ENCODE measurements at places on chromosomes 12 and 14.

DNA sequence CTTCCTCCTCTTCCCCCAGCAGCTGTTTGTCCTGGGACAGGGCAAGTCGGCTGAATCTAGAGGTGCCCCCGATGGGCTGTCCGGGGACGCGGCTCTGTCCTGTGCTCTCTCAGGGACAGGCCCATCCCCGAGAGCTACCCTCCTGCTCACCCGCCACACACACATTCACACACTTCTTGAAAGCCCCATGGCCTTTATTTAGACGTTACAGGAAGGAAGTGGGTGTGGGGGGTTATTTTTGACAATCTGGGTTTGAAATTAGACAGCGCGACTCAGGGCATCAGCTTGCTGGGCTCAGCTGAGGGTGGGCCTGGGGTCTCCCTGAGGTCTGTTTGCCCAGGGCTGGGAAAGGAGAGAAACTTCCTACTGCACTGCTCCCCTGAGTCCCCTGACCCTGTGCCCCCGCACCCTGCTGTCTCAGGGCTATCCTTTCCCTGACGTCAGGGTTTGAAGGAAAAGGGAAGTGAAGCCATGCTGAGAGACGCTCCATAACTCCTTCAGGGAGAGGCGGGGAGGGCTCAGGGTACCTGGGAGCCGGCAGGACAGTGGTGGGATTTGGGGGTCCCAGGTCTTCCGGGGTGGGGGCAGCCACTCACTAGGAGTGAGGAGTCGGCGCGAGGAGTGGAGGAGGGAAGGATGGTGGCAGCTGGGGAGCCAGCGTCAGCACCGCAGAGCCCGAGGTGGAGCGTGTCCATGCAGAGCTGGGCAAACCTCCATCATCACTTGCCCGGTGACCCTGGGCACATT lies 8.1 kb downstream of the PTPN6 start:
- no peak for DNase-seq

DNA sequence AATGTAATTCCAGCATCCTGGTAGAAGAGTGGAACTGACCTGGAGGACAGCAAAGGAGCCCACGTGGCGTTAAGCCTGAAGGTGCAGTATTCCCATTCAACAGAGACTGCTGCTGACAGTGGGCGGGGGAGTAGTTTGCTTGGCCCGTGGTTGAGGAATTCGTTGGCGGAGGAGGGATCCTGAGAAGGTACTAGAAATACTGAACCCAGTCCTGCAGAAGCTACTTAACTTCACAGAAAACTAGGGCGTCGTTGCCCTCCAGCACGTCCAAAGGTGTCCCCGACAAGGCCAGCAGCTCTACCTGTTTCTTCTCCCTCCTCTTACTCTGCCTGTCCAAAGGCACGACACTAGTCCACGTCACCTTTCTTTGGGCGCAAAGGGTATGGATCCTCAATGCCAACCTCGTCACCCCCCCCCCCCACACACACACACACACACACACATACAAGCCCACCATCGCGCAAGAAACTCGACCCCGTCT lies 303 bp downstream of the PUS7L start:
- DNase-seq: peak; percentile 39

- DNase-seq: no peak
Measured at GRCh38 chr12:57927086-57927485, 14.3 kb upstream of the ATP23 start.

- no peak for DNase-seq
Measured at GRCh38 chr12:120872487-120872886, 31.7 kb downstream of the SPPL3 start.

- DNase-seq: no peak
Measured at GRCh38 chr14:80215081-80215480, 3.8 kb upstream of the DIO2 start.

DNA sequence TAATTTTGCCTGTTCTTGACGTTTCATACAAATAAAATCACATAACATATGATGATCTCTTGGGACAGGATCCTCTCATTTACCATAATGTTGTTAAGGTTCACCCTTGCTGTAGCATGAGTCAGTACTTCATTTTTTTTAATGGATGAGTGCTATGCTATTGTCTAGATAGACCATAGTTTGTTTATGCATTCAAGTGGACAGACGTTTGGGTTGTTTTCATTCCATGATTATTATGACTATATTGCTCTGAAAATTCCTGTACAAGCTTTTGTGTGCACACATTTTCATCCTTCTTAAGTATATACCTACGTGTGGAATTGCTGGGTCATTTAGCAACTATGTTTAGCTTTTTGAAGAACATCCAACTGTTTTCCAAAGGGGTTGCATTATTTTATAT lies 325.6 kb upstream of the TMEM132C start:
- DNase-seq: no peak

DNA sequence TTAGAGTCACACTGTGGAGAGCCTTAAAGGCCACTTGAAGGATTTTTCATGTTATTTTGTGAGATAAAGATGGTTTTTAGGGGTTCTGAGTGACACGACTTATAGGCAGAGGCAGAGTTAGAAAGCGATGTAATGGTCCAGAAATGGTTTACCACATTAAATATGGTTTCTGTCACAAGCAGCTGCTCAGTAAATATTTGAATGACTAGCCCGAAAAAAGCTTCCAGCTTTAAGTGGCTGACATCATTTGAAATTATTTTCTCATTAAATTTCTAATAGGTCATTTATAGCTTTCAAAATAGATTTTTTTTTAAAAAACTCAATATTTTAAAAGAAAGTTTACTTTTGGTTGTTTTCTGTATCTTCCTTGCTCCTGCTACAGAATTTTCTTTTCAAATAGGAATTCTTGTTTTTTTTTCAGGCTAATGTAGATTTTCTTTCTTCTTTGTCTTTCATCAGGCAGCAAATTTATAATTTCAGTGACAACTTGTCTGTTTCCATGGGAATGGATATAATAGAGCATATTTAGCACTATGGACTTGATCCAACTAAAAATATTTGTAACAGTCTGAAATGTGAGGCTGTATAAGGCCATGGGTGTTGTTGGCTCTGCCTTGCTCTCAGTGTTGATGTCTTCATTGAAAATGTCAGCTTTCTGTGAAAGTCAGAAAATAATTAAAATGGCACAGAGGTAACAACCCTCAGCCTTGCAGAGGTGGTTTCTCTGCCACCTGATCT lies 700.0 kb downstream of the TMTC2 start:
- DNase-seq: no peak

DNA sequence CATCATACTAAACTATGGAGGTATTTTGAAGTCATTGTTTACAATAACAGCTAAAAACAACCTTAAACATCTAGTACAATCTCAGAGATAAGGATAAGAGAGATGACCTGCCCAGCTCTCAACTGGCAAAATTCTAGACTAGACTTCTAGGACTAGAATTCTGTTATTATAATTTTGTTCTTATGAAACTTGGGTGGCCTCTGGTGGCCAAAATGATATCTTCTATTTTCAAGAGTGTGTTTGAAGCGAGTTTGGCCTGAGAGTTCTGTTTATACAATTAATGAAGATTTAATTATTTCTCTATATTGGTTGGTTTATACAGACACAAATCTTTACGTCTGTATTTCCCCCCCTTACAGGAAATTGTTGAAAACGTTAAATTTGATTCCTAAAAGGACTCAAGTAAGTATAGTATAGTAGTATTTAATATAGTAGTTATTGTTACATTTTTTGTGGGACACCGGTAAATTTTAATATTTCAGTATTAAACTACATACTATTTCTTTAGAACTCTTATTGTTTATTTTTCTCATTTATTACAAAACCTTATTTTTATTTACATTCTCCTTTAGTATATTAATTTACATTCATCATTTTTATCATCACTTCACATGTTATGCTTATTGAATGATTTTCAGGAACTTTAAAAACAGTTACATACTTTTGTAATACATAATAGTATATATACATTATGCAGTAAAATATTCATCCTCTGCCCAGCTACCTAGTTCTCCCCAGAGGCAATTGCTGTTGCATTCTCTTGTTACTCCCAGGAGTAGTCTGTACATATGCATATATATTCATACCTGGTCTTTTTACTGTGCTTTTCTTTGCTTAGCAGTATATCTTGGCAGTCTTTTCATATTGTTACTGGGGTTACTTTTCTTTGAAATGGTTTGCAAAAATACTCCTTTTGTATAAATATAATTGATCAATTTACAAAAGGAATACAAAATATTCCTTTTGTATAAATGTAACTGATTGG lies 6.6 kb downstream of the PPHLN1 start:
- peak; percentile 66 for DNase-seq

- DNase-seq: no peak
Measured at GRCh38 chr12:73225371-73225937, 953.3 kb downstream of the TRHDE start.

GRCh38 chr12:113136128-113136989 lies 798 bp upstream of the RASAL1 start:
- DNase-seq: peak; percentile 55

DNA sequence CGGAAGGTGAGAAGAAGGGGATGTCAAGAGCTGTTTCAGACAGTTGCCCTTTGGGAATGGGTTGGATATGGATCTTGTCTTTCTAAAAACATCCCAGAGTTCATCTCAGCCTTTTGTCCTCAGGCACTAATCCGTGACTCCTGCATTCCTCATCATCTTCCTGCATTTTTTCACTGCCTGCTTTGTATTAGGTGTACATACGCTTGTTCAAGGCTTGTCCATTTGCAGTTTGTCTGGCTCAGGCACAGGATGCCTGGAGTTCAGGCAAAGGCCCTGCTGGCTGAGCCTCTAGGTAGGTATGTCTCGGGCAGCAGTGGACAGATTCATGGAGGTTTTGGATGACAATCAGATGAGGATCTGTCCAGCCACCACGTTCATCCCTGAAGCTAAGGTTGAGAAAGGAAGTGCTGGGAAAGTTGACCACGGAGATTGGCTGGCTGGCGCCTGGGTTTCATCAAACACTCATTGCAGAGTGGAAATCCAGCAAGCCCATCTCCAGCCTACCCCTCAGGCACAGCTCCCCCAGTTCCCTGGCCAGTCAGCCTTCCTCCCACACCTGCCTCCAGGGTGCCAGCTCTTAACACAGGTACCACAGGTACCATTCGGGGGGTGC lies 12.4 kb upstream of the TMEM106C start:
- no peak for DNase-seq

DNA sequence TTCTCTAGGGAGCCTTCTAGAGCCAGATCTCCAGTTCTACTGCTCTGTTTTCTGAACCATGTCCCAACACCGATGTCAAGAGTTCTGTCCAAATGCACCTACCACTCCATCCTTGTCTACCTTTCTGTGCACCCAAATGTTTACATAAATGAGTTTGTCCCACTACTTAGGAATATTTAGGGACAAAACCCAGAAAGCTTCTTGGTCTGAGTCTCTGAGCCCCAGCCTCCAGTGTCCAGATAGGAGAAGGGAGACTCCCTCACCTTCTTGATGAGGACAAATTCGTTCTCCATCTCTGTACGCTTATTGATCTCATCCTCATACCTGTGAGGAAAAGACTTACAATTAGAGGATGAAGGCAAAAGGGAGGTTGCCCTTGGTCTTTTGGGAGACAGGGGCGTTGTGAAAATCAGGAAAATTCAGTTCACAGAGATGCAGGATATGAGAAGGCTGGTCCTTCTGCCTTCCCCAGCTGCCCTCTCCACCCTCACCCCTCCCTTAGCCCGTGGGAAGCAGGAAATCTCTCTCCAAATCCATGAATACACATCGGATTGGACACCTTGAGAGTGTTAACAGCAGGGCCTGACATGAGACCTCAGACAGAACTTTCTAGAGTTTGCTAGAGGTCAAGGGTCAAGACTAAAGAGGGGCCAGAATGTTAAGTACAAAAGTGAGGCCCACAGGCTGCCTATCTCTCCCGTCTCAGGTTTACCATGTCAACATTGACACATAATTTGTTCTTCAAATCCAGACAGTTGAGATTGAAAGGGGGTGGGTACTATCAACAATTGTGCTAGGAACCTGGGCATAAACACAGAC lies 3.8 kb downstream of the KRT8 start:
- no peak for DNase-seq

GRCh38 chr14:77097006-77097699 lies 905 bp upstream of the CIPC start:
- no peak for DNase-seq

GRCh38 chr12:39830852-39831520 lies 211.4 kb upstream of the ABCD2 start:
- DNase-seq: no peak

DNA sequence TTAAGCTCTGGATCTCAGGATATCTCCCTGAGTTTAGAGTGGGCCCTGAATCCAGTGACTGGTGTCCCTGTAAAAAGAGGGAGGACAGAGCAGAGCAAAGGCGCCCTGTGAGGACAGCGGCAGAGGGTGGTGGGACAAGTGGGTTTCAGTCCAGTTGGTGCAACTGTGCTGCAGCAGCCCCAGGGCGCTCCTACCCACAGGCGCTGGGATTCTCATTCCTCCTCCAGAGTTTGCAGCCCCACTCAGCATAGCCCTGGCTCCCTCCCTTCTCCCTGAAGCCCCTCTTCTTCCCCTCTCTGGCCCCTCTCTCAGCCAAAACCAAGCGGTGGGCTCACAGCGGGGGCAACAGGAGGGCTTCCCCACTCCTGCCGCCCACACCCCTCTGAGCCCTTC lies 1.6 kb downstream of the TMEM179 start:
- no peak for DNase-seq

- no peak for DNase-seq
Measured at GRCh38 chr12:2733493-2734355, 61.0 kb upstream of the FKBP4 start.

DNA sequence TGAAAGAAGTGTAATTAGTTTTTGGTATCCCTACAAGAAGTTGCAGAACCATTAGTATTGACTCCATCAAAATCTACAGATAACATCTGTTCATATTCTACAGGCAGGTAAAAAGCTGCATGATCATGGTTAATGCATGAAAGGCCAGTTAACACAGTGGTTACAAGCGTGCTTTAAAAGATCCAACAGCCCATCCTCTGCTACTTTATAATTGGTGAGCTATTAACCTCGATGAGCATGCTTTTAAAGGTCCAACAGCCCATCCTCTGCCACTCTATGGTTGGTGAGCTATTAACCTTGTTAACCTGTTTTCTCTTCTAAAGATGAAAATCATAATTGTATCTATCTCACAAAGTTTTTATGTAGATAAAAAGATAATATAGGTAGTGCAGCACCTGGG lies 289.3 kb downstream of the DUSP6 start:
- DNase-seq: no peak

DNA sequence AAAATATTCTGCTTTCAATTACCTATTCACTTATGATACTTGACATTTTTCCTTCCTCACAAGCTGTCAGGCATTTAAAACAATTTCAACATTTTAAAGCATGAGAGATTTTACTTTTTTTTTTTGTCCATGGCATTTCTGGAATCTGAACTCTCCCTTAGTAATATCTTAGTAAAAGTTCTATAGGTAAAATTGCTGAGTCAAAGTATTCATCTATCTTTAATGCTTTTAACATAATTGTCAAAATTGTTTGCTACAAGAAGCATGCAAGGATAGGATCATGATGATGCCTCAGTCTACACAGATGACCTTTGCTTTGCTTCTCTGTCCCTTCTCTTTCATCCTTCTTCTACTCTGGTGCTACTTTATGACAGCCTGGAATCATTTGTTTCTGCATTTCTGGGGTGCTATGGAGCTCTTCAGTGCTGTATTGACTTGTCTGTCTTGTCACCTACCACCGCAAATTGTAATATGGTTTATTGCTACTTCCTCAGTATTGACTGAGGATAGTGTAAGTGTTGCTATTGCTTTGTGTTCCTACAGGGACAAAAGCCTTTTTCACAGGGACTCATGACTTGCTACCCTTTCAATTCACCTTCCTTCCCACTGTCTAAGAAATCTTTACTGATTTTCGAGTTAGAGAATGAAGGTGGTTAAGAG lies 589.8 kb upstream of the ATP2B1 start:
- no peak for DNase-seq

GRCh38 chr12:8493084-8493483 lies 20.2 kb upstream of the CLEC4D start:
- DNase-seq: no peak

All from A549 (cell line).